ENCODE measurements at places on chromosomes 4 and X. TPM values are rescaled to one million over a fixed set of nuclear protein-coding genes. Genes with fewer than 3 reads are reported as not detected.

DNA sequence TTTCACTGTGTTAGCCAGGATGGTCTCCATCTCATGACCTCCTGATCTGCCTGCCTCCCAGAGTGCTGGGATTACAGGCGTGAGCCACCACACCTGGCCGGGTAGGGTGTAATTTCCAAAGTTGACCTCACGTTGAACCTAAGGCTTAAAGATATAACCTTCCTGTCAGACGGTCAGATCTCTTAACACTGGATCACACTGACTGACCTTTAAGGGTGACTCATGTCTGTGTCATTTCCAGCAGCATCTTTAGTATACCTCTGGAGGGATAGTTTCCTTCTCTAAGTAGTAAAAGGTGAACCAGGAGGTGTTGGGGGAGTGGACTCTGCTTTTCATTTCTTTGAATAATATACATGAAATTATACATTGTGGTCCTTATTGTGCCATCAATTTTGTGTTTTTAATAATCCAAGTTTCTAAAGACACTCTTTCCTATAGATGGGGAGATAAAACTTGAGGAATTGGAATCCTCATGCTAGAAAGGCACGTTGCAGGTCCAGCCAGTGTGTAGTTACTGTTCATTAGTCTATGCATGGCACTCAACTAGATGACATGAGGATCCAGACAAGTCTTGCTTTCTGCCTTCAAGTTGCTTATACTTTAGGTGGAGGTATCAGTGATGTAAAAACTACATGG is 45.7 kb downstream of the ARHGAP10 start:
- DNase-seq: no peak

DNA sequence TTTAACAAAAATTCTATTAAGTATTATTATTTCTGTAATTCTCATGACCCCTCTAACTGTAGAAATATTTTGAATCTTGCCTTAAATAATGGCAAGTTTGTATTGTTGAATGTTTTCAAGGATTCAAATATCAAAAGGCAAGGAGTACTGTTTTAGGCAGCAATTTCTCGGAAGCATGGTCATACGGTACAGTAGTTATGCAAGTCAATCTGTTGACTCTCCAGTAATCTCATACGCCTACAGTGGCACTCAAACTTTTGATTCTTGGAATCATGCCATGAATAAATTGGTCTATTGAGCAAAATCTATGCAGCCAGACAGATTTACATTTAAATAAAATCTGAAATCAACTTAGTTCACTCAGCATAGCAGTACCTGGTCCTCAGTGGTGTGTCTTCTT is 139.6 kb upstream of the FAM47C start:
- DNase-seq: no peak

GRCh38 chr4:112225157-112225556 is 6.4 kb upstream of the AP1AR start:
- no peak for DNase-seq

The CCKAR gene
- polyA plus RNA-seq: not detected

Data from right lung (tissue), 10 donors.